ENCODE measurements at places on chromosomes 6 and 20.
A peak's percentile ranks its signal among the peaks of the same experiment; 100 is the strongest.

DNA sequence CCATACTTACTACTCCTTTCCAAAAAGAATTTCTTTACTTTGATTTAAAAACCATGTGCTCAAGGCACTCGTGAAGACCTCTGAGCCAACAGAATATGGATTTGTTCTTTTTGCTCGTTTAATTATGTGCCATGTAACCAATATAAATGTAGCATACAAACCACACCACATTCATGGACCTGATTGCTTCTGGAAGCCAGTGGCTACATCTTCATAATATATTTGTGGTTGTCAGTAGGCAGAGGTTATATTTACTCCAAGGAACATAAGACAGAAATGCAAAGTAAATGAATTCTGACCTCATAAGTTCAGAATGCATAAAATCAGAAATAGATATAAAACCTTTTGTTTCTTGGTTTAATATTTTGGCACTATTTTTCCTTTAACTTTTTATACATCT is 373.0 kb downstream of the HDGFL1 start:
- no peak for DNase-seq

GRCh38 chr6:111258615-111259088 is 171.3 kb downstream of the SLC16A10 start:
- DNase-seq: no peak

DNA sequence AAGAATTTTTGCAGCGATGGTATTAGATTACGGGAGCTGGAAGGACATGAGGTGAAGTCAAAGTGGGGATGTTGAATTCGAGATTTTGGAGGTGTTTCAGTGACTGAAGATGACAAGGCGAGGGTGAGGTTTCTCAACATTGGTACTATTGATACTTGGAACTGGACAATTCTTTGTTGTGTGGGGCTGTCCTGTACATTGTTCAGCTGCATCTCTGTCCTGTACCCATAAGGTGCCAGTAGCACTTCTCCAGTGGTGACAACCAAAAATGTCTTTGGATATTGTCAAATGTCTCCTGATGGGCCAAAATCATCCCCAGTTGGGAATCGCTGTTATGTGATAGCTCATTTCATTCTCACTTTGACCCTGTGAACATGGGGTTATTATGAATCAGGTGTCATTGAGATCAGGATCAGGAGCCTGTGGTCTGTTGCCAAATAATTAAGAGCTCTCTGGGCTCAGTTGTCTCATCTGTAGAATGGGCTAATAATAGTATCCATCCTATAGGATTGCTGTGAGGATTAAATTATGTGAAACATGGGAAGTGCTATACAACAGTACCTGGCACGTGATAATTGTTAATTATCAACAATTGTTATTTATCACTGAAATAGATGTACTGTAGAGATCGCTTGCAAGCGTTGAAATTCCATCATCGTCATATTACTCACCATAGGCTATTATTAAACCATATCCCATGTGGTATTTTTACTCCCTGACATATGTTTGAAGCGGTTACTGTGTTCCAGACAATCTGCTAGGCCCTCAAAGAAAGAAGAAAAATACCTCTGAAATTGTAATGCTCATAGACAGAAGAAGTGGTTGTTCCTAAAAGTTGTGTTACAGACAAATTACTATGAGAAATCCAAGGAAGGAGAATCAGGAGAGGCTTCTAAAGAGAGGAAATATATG is 48.5 kb upstream of the TTPAL start:
- no peak for DNase-seq

GRCh38 chr6:99121748-99122147 is 174.0 kb upstream of the FBXL4 start:
- no peak for DNase-seq

DNA sequence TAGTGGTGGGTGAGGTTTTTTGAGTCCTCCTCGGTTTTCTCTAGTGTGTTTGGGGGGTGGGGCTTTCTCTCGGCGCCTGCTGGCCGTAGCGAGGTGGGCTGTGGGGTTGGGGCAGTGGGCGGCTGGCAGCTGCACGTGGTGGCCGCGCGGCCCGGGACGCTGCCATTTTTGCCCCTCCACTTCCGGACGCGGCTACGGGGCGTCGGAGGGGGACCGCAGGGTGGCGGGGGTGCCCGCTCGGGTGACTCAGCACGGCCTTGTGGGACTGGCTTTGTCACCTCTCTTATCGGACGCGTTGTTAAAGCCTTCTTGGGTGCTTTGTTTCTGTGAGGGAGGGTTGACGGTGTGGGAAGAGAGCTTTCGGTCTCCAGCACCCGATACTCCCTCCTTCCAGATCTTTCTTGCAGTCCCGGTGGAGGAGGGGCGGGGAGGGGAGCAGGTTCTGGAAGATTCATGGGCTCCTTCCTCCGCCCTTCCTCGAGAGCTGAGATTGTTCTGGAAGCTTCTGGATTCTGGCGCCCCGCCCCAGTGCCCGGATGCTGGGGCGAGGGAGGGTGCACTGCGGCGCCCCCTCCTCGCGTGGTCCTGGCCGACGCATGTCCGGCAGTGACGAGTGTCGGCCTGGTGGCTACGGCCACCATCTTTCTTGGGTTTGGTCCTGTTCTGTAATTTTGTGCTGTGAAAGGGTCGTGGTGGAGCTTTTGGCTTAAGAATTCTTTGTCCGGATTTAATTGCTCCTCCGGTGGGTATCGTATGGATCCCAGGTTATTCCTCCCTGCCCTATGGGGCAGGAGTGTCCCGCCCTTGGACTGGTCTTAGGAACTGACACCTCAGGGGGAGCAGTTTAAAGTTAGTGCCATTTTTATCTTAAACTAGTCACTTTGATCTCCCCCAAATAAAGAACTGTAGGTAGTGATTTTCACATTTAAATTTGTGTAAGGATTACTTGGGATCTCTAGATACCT is 719 bp downstream of the HSP90AB1 start:
- peak; percentile 86 for DNase-seq

DNA sequence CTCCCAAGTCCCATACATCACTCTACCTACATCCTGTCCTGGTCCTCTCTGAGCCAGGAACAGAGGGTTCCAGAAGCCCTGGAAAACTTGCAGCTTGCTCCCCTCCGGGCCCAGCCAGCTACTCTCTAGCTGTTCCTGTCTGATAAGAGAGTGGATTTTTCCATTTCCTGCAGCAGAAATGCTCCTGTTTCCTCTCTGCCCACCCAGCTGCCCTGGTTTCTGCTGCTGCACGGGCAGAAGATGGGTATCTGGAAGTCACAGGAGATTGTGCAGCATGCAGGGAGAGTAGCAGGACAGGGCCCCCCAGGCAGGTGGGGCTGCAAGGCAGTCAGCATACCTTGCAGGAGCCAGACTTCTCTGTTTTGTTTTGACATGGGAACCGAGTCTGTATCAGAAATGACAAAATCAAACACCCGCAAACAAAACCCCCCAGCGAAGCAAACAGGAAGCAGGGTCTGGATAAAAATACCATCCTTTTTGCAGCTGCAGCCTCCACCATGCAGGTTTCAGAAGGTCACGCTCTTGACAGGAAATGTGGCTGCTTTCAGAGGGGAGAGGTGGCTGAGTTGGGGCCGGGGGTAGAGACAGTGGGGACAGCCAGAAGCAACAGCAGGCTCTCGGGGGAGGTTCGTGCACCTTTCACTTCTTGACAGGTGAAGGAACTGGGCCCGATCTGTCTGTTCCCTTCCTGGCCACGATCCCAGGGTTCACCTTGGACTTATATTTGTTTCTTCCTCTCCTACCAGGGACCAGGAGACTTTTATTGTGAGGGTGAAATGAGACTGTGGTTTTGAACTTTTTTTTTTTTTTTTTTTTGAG is 50.8 kb upstream of the FAM83D start:
- DNase-seq: peak; percentile 43

- DNase-seq: no peak
Measured at GRCh38 chr20:50323209-50323608, 132.6 kb downstream of the CEBPB start.

GRCh38 chr6:16146527-16146955 is 17.7 kb downstream of the MYLIP start:
- no peak for DNase-seq

Measured in stimulated activated CD4-positive, alpha-beta T cell treated with anti-CD3 and anti-CD28 coated beads, Interleukin-15, amount 100 ng/mL, for 1 hour (primary cell).